Hematopoietic multipotent progenitor cell treated with erythropoietin and hydrocortisone succinate and interleukin-3 and kit ligand, for 6 days (in vitro differentiated cells): ENCODE measurements at places on chromosomes 7 and 10.

- no peak for DNase-seq
These were observed 165.3 kb downstream of the USP6NL start for GRCh38 chr10:11446133-11446532.

GRCh38 chr7:33933611-33934281 is 28.4 kb downstream of the BMPER start:
- DNase-seq = no peak

GRCh38 chr7:30575910-30576309 is 18.8 kb upstream of the GARS1 start:
- no peak for DNase-seq

GRCh38 chr10:125557311-125557710 is 125.7 kb downstream of the TEX36 start:
- DNase-seq = no peak

GRCh38 chr10:77494327-77494726 is 143.3 kb downstream of the KCNMA1 start:
- no peak for DNase-seq

DNA sequence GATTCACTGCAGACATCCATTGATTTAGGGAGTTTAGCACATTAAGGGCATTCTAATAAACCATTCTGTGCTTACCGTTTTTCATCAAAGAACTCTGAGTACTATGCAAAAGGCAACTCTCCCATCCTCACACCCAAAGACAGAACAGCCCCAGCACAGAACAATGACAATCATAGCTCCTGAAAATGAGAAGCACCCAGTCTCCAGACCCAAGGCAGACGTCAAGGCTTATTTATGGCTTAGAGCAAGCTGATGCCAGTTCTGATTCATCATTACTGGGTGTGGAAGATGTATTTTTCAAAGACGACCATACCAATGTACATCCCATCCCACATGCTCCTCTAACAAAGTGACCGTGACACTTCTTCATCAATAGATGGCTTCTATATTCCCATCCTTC is 67.6 kb downstream of the OSBPL3 start:
- no peak for DNase-seq

DNA sequence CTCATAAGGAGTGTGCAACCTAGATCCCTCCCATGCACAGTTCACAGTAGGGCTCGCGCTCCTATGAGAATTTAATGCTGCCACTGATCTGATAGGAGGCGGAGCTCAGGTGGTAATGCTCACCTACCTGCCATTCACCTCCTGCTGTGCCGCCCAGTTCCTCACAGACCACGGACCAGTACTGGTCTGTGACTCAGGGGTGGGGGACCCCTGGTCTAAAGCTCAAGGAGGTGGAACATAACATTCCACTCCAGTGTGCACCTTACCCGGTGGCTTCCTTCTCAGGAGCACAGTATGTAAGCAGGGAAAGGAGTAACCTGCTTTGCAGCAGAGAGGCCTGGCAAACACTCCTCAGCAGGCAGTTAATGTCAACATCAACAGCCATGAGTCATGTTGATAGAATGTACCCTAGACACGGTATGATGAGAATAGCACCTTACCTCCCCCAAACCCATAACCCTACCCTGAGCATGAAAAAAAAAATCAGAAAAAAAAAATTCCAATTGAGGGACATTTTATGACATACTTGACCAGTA is 273.5 kb downstream of the FGFR2 start:
- DNase-seq = no peak

DNA sequence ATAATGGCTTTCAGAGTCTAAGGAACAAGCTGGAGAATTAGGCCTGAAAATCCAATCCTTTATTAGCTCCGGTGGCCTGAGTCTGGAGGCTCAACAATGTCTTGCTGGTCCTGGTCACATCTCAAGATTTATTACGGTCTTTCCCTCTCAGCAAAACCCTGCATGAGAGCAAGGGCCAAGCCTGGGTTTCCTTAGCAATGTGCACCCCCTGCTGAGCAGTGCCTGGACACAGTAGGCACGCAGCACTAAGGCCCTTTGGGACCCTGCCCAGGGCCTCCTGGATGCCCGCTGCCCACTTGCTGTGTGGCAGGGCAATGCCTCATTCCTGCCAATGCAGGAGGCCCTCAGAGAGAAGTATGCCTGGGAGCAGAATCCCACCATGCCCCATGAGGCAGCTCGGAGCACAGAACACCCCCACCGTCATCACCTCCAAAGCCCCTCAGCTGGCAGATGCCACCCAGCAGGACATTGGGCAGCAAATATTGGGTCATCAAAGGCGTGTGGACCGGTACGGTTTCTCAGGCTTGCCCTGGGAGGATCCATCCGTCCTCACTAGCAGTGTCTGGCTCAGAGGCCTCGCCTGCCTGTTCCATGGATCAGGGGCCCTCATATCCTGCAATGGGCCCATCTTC is 156.4 kb downstream of the OAT start:
- DNase-seq = no peak

GRCh38 chr10:17866346-17866745 is 57.2 kb downstream of the MRC1 start:
- DNase-seq = no peak

DNA sequence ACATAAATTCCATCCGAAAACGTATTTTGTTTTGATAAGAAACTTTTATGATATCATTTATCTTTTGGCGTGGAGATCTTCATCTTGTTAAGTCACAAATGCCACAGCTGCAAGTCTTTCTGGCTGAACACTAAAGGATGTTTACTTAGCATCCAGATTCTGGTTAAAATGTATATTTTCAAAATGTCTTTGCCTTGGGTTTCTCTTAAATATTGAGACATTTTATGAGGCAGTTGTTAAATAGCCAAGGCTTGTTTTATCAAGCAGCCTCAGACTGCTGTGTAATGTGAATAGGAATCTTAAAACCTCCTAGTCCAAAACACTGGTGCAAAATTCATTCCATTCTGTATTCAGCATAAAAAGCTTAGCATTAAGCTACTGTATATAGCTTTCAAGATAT is 136.3 kb upstream of the FZD1 start:
- DNase-seq = no peak

GRCh38 chr10:86944471-86944870 is 12.9 kb downstream of the MMRN2 start:
- no peak for DNase-seq

GRCh38 chr7:99628471-99629465 is 12.0 kb downstream of the ZSCAN25 start:
- no peak for DNase-seq

DNA sequence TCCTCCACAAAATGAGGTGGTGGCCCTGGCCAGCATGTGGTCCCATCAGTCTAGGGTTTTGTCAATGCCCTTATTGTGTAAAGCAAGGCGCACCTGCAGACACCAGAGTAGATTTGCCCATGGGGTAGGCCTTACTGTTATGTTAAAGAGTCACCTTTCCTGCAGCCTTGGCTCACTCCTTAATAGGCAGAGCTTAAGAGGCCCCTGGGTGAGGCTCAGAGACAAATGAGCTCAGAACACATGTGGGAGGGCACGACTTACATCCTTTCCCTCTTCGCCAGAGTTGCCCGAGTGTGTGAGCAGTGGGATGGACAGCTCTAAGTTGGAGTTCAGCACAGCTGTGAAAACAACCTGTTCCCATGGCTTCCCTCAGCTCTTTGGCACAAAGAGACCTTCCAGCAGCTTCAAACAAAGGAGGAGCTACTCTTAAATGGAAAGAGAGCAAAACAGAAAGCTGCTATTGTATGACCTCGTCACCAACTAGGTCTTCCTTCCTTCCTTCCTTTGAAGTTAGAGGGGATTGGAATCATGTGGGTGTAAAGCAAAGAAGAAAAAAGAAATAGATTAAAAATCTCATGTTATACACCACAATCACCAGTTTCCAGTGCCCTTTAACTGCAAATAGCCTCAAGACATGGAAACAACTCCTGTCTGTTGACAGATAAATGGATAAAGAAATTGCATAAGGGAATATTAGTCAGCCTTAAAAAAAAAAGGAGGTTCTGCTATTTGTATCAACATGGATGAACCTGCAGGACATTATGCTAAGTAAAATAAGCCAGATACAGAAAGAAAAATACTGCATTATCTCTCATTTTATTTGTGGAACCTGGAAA is 11.9 kb upstream of the XPNPEP1 start:
- no peak for DNase-seq

DNA sequence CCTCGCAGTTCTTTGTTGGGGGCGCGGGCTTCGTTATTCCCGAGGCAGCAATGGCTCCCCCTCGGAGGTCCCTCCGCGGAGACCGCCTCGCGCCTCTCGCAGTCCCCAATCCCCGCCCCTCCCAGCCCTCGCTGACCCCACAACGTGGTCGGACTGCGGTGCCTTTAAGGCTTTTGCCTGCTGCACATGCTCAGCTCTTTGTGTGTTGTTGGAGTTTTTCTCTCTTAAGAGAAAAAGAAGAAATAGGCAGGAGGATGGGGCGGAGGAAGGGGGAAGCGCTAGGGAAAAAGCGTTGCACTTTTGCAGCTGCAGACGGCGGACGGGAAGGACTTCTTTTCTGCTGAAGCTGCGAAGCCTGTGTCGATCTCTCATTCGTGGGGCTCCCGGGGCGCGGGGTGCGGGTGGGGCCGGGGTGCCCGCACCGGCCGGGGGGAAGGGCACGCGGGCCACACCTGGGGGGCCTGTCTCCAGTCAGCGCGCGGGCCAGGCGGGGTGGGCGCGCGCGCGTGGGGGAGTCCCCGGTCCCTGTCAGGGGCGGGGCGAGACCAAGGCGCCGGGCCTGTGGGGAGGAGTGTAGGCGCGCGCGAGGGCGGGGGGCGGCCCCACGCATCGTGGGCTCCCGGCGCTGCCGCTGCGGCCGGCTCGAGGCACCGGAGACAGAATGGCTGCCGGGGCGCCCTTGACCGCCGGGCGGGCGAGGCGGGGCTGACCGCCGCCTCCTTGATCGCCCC is 445 bp upstream of the ATRNL1 start:
- DNase-seq = peak; percentile 32

DNA sequence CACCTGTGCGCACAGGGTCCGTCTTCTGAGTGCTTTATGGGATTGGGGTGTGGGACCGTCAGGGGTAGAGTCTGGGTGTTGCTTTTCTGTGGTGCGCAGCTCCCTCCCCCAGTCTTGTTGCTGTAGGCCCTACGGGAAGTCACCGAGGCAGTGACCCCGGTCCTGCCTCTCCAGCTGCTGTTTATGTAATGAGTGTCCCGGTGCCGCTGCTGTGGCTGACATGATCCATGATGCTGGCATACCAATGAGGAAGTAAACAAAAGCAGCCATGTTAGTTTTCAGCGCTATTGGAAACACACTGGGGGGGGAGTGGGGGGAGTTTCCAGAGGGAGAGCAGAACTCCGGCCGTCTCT is 1.1 kb downstream of the TRIM8 start:
- peak; percentile 73 for DNase-seq

DNA sequence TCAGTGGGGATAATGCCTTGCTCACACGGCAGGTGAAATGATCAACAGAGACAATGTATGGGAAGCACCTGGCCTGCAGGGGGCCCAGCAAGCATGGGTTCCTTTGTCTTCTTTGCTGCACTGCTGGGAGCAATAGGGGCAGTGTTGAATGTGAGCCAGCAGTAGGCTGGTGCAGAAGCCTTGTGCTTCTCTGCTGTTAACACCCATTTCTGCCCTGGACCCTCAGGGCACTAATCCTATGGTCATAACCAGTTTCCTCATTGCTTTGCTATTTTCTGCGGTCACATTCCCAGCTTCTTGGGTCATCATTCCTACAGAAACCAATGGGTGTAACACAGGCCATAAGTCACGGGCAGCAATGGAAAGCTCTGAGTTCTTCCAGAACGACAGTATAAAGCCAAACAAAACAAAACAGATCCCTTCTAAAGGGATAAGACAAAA is 10.9 kb upstream of the LGI1 start:
- no peak for DNase-seq

DNA sequence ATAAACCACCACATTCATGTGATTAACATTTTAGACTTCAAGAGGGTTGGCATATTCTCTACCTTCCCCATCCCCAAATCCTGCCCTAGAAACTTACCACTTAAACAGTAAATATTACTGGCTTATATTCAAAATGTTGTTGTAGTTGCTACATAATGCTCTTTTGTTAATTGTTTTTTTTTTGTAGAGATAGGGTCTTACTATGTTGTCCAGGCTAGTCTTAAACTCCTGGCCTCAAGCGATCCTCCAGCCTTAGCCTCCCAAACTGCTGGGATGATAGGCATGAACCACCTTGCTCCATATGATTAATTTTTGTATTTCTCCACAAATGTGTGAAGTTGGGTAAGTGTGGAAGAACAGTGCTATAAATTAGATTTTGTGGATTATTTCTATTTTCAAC is 6.5 kb downstream of the PDK4 start:
- no peak for DNase-seq

- no peak for DNase-seq
These were observed 50.1 kb upstream of the PRKAR1B start for GRCh38 chr7:776992-777727.

DNA sequence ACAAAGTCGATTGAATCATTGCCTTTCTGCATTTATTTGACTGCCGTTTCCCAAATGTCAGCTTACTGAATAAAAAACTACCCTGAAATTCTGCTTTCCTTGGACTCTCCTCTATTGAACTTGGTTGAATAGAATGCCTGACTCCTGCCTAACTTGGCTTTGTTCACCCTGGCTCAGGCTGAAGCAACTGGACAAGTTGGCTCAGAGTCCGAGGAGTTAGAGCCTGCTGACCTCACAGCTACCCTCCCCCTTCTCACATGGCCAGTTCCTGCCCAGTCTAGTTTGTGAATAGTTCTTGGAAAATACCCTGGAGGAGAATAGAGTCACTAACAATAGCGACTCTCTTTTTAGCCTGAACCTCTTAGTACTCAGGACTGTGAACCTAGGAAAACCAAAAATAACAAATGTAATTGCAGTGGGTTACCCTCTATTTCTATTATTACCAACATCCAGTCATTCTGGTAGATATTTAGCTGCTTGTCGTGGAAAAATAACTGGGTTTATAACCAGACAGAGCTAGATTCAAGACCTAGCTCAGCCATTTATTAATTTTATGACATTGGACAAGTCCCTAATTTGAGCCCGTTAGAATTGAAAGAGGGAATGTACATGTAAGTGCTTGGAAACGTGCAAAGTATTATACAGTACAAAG is 17.3 kb upstream of the NRBF2 start:
- no peak for DNase-seq

GRCh38 chr10:29048506-29048905 is 240.4 kb upstream of the LYZL1 start:
- DNase-seq = no peak

DNA sequence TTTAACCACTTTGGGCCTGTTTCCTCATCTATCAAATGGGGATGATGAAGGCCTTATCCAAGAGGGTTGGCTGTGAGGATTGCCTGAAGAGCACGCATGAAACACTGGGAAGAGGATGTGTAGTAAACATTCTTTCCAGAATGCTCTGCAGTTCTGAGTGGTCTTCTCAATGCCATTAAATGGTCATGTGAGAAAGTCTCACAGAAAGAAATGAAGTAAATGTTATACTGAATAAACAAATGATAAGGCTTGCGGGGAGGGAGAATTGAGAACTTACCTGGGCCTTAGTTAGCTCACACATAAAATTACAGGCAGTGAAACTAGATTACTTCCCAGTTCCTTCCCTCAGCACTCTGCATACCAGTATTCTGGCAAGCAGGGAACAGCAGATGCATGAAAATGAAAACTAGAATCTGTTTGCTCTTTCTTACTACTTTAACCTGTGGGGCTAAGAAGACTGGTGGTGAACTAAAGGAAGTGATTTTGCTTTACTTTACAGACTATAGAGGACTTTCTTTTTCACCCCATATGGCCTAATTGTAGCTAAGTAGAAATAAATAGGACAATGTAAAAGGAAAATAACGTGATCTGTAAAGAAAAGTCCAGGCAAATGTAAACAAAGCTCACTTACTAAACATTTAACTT is 135.3 kb upstream of the CCDC6 start:
- DNase-seq = no peak
